ENCODE measurements at places on chromosomes 1 and 21. TPM values are rescaled to one million over a fixed set of nuclear protein-coding genes. Genes with fewer than 3 reads are reported as not detected.

The NMNAT2 gene
- 2.4 TPM for total RNA-seq

The IER5 gene
- total RNA-seq = 29.8 TPM

The TMEM269 gene
- 0.03 TPM for total RNA-seq

The SYNC gene
- total RNA-seq = 4.8 TPM

The ST3GAL3 gene
- total RNA-seq = 11.6 TPM

The A3GALT2 gene
- not detected for total RNA-seq

The PRELP gene
- total RNA-seq = not detected

The CLCNKB gene
- not detected for total RNA-seq

The BCL10 gene
- 18.4 TPM for total RNA-seq

The PADI1 gene
- 0.47 TPM for total RNA-seq

The TTLL10 gene
- total RNA-seq = not detected

The TMEM61 gene
- not detected for total RNA-seq

The TENT5C gene
- total RNA-seq = 1.7 TPM

The SH2D1B gene
- total RNA-seq = 0.10 TPM

The S100A13 gene
- total RNA-seq = 106 TPM

The TNNT2 gene
- total RNA-seq = not detected

The RXRG gene
- not detected for total RNA-seq

The CD34 gene
- total RNA-seq = not detected

The LRRC47 gene
- total RNA-seq = 59.1 TPM

The ALPL gene
- not detected for total RNA-seq

The SLC16A1 gene
- 113 TPM for total RNA-seq

The RUNX1 gene
- total RNA-seq = 18.0 TPM

The CLCA1 gene
- not detected for total RNA-seq

The VSIG8 gene
- total RNA-seq = 0.03 TPM

The NUP210L gene
- 0.03 TPM for total RNA-seq

The HLX gene
- total RNA-seq = 2.9 TPM

The NHLH1 gene
- total RNA-seq = not detected

The SYPL2 gene
- total RNA-seq = 0.05 TPM

The BSND gene
- total RNA-seq = not detected

The TAL1 gene
- total RNA-seq = 0.10 TPM

The APP gene
- total RNA-seq = 181 TPM

The PGLYRP3 gene
- not detected for total RNA-seq

The ZP4 gene
- not detected for total RNA-seq

The SH2D5 gene
- total RNA-seq = 26.9 TPM

The RGS1 gene
- not detected for total RNA-seq

The DCST1 gene
- total RNA-seq = 0.17 TPM

The OBSCN gene
- 2.3 TPM for total RNA-seq

The SYT11 gene
- 16.9 TPM for total RNA-seq

The EFNA3 gene
- total RNA-seq = 7.0 TPM

The CNIH4 gene
- total RNA-seq = 52.3 TPM

The PTGFR gene
- 3.1 TPM for total RNA-seq

The CCDC30 gene
- 0.10 TPM for total RNA-seq

The F11R gene
- 6.6 TPM for total RNA-seq

The RGS13 gene
- not detected for total RNA-seq

The SLC1A7 gene
- total RNA-seq = not detected

The CYP4A22 gene
- total RNA-seq = not detected

The UBXN10 gene
- not detected for total RNA-seq

The PADI4 gene
- total RNA-seq = 0.13 TPM

The ECE1 gene
- total RNA-seq = 66.6 TPM

The CASQ2 gene
- not detected for total RNA-seq

The ANGPTL1 gene
- total RNA-seq = not detected

The OR2T35 gene
- total RNA-seq = not detected

The ADGRL4 gene
- total RNA-seq = 63.2 TPM

The MFAP2 gene
- not detected for total RNA-seq

The MTMR11 gene
- 38.2 TPM for total RNA-seq

The EVA1C gene
- not detected for total RNA-seq

The ZC3H11A gene
- total RNA-seq = 49.7 TPM

The EPHB2 gene
- total RNA-seq = 74.0 TPM

The DDX20 gene
- 23.3 TPM for total RNA-seq
